T-helper 1 cell (primary cell): ENCODE measurements at places on chromosomes 6 and 20.

- DNase-seq: no peak
Measured at GRCh38 chr6:165663377-165663735, 315 bp upstream of the PDE10A start.

- no peak for DNase-seq
Measured at GRCh38 chr6:101883505-101883904, 490.0 kb downstream of the GRIK2 start.

GRCh38 chr6:150272264-150272975 lies 96.4 kb upstream of the IYD start:
- no peak for DNase-seq

- no peak for DNase-seq
Measured at GRCh38 chr6:123616942-123617341, 19.8 kb downstream of the TRDN start.

- no peak for DNase-seq
Measured at GRCh38 chr20:63006540-63007359, at the start of gene BHLHE23. Gene BHLHE23 (minus strand): TSS chr20:63006964. CDS start chr20:63006774, 190 bp downstream.

DNA sequence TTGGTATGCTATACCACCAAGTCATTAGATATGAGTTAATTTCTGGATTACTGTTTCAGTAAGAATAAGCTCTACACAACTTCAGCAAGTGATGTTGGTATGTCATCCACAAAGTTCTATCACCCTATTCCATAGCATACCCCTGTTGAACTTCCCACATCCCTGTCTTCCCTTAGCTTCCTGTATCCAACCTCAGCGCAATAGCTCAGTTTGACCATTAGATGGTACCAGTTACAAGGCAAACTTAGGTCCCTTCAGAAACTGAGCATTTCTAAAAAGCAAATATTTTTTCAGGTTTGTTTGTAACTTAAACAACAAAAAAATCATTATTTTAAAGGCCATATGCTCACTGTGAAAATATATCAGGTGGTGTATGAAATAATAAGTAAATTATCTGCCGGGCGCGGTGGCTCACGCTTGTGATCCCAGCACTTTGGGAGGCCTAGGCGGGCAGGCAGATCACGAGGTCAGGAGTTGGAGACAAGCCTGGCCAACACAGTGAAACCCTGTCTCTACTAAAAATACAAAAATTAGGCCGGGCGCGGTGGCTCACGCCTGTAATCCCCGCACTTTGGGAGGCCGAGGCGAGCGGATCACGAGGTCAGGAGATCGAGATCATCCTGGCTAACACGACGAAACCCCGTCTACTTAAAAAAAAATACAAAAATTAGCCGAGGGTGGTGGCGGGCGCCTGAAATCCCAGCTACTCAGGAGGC lies 8.8 kb upstream of the MOG start:
- no peak for DNase-seq

DNA sequence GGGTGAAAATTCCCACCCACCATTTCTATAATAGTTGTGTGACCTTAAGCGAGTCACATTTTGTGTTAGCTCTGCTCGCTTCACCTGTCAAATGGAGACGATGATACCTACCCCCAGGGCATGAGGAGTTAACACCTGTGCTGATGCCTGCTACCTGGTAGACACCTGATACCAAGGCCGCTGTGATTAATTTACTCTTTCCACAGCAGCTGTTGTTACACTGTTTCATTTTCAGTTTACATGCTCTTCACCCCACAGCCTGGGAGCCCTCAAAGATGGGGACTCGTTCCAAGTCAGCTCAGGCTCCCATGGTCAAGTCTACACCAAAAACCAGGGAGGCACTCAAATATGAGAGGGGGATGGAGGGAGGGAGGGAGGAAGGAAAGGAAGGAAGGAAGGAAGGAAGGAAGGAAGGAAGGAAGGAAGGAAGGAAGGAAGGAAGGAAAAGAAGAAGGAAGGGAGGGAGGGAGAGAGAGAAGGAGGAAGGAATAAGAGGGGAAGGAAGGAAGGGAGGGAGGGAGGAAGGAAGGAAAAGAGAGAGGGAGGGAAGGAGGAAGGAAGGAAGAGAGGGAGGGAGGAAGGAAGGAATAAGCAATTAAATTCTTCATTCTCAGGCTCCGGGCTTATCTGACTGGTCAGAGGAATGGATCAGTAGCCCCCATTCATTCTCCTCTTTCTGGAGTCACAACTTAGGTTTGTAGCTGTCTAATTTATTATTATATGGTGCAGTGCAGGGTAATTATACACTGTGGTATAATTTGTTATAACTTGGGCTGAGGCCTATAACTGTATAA lies 40.9 kb downstream of the PDYN start:
- no peak for DNase-seq

GRCh38 chr6:156513504-156513903 lies 263.7 kb upstream of the ARID1B start:
- DNase-seq: no peak

DNA sequence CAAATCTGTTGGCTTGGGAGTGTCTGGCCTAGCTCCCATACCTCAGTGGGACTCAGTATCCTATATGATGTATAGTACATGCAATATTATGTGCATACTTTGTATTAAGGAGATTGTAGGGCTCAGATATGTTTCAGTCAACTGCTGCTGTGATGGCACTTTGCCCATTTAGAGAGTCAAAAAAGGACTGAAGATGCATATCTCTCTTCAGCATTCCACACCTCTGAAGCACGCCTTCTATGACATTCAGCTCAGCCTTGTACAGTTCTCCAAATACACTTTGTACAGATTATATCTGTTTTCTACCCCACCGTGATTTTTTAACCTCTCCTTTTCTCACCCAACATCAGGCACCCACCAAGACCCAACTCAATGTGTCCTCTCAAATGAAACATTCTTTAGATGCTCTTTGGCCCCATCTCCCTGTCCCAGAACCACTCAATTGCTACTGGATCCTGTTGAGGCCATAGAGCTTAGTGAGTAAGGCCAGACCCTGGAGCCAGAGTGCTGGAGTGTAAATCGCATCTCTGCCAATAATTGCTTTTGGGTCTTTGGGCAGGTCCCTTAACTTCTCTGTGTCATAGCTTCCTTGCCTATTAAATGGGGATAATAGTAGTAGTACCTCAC lies 15.6 kb downstream of the ENPP1 start:
- no peak for DNase-seq

- no peak for DNase-seq
Measured at GRCh38 chr20:41927189-41927588, 309.0 kb upstream of the CHD6 start.

GRCh38 chr6:33075208-33075567 lies 602 bp upstream of the HLA-DPB1 start:
- no peak for DNase-seq

DNA sequence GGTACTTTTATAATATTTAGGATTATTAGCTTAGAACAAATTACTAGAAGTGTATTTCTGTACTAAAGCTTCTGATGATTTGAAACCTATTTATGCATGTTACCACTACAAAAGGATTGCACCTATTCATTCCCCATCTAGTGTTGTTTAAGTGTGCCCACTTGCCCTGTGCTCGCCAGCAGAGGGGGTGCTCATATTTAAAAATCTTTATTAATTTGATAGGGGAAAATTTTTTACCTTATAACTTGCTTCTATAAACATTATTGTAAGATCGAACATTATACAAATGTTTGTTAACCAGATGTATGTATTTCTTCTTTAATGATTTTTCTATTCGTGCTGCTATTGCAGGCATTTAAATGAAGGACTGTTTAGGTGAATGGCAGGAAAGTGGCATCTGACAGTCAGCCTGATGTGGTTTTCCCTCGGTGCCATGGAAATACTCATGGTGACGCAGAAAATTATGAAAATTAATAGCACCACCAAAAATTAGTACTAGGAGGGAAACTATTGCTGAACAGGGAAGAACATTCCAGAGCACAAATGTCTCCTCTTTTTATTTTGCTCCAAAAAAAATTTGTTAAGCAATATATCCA lies 44.1 kb upstream of the FNDC1 start:
- no peak for DNase-seq

GRCh38 chr20:59945731-59946130 lies 5.5 kb downstream of the FAM217B start:
- no peak for DNase-seq

- no peak for DNase-seq
Measured at GRCh38 chr6:122653094-122653493, 42.9 kb downstream of the PKIB start.

DNA sequence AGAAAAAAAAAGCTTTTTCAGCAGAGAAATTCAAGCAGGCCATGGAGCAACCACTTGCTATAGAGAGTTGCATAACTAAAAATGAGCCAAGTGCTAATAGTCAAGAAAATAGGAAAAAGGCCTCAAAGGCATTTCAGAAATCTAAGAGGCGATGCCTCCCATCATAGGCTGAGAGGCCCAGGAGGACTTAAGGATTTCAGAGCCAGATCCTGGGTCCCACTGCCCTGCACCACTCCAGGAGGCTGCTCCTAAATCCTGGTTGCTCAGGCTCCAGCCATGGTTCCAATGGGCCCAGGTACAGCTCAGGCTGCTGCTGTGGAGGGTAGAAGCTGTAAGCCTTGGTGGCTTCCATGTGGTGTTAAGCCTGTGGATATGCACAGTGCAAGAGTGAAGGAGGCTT lies 5.5 kb downstream of the ZNF391 start:
- DNase-seq: no peak

DNA sequence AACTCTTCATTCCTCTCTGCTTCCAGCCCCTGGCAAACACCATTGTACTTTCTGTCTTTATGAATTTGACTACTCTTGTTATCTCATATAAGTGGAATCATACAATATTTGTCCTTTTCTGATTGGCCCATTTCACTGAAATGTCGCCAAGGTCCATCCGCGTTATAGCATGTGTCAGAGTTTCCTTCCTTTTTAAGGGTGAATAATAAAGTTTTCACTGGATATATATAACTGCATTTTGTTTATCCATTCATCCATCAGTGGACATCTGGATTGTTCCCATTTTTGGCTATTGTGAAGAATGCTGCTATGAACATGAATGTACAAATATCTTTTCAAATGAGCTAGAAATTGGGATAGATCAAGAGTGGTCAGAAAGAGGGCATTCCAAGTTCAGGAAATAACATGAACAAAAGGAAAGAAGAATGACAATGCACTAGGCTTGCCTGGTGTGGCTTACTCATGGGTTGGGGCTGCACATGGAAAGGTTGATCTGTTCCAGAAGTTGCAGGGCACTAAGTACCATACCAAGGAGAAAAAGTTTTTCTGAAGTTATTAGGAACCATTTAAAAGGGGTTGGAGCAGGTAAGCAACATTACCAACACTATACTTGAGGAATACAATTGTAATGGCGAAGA lies 10.0 kb upstream of the L3MBTL3 start:
- no peak for DNase-seq

DNA sequence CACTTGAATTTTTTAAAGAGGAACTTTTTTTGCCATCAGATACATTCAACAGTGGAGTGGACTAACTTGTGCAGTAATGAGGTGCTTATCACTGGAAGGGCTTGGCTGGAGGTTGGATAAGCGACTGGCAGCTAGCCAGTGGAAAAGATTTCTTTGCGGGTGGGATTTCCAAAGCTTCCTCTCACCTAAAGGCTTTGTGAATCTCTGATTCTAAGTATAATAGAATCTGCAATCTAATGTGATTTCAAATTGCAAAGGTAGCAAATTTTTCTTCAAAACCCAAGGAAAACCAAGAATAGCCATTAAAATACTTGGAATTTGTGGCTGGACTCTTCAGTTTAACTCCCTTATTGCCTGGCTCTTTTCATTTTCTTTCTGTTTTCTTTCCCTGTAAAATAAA lies 460.4 kb upstream of the MARCKS start:
- DNase-seq: no peak

- no peak for DNase-seq
Measured at GRCh38 chr6:83431545-83432155, 799 bp upstream of the ME1 start.

GRCh38 chr20:50387996-50388332 lies 122.2 kb upstream of the PTPN1 start:
- DNase-seq: no peak

DNA sequence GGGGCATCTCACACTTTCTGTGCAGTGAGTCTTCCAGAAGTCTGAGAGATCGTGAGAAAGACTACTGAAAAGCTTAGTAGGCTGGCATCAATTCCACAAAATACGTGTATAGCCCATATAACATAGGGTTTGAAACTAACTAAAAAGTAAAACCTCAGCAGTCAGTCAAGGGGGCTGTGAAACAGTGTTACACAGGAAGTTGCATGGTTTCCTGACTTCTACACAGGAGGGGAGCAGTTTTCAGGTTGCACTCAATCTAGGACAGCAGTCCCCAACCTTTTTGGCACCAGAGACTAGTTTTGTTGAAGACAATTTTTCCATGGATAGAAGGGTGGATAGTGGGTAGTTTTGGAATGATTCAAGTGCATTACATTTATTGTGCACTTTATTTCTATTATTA lies 4.7 kb upstream of the LY86 start:
- DNase-seq: no peak

DNA sequence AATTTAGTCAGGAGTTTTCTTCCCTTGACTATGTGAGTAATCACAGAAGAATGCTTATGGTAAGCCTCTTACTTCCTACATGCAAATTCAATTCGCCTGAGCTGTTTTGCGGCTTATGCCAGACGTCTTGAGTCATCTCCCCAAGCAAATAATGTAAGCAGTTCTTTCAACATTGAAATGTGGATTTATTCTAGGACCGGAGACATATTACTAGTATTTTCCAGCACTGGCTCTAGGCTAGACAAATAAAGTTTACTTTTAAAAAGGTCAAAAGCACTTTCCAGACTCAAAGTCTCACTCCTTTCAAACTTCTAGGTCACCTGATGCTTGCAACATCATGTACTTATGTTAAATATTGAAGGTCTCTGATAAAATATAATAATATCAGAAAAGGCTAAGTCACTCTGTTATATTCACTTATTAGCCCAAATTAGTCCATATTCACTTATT lies 38.1 kb upstream of the NOX3 start:
- no peak for DNase-seq

- no peak for DNase-seq
Measured at GRCh38 chr20:35145141-35145564, 2.0 kb downstream of the EDEM2 start.

DNA sequence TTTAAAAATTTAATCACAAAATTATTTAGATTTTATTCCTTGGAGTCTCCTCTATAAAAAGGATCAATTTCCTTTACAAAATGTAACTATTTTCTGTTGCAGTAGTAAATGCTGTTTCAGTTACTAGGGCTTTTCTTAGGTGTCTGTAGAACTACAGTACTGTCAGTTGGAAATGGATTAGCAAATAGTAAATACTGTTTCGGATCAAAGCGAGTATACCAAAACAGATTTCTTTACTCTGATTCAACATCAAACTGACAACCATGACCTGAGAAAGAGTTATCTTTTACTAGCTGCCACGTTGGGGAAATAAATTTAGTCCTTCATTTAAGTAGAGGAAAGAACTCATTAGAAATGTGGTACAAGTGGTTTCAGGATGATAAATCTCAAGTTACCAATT lies 172.5 kb downstream of the HS3ST5 start:
- DNase-seq: no peak

- DNase-seq: no peak
Measured at GRCh38 chr6:24613361-24614042, 32.5 kb downstream of the KIAA0319 start.

- no peak for DNase-seq
Measured at GRCh38 chr6:776528-776931, 83.6 kb upstream of the EXOC2 start.

DNA sequence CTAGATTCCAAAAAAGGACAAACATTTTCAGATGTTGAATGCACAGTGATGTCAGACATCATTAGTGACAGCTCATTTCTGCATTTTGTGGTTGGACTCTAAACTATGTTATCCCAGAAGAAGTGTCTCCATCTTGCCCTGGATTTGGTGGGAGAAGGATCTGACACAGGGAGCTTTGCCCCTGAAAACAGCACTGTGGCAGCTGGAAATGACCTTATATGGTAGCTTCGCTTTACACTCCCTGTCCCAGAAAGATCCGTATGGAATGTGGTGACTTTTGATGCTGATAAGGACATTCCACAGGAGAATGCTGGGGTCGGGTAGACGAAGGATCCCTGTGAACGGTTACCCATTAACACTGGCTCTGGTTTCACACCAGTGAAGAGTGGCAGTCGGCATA lies 87.2 kb upstream of the EDN1 start:
- DNase-seq: no peak
